ENCODE measurements at places on chromosomes 3 and 15.

GRCh38 chr3:50157827-50158529, 2.9 kb downstream of the SEMA3F start:
- no peak for DNase-seq

- DNase-seq: no peak
Measured at GRCh38 chr3:118577055-118577777, 457.4 kb downstream of the IGSF11 start.

DNA sequence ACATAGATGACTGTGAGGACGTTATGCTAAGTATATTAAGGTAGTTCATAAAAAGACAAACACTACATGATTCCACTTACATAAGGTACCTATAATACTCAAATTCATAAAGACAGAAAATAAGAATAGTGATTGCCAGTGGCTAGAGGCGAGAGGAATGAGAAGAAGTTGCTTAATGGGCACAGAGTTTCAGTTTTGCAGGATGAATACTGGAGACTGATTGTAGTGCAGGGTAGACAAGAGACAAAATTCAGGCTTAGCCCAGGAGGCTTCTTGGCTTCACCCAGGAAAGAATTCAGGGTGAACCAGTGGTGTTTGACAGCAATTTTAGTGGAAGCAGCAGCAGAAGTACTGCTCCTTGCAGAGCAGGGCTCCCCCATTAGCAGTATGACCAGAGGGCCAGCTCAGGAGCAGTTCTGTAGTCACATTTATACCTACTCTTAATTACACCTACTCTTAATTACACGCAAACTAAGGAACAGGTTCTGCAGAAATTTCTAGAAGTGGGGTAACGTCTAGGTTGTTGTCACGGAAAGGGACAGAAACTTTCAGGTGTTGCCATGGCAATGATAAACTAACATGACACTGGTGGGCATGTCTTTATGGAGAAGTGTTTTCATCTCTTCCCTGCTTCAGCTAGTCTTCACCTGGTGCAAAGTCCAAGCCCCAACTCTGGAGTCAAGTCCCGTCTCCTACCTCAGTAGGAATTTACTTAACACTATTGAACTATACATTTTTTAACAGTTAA, 55.2 kb downstream of the TBL1XR1 start:
- DNase-seq: no peak

- no peak for DNase-seq
Measured at GRCh38 chr3:2301361-2301760, 202.7 kb downstream of the CNTN4 start.

- DNase-seq: no peak
Measured at GRCh38 chr3:145144361-145144760, 1016.6 kb downstream of the PLOD2 start.

GRCh38 chr3:182450942-182451787, 342.1 kb upstream of the ATP11B start:
- DNase-seq: no peak

DNA sequence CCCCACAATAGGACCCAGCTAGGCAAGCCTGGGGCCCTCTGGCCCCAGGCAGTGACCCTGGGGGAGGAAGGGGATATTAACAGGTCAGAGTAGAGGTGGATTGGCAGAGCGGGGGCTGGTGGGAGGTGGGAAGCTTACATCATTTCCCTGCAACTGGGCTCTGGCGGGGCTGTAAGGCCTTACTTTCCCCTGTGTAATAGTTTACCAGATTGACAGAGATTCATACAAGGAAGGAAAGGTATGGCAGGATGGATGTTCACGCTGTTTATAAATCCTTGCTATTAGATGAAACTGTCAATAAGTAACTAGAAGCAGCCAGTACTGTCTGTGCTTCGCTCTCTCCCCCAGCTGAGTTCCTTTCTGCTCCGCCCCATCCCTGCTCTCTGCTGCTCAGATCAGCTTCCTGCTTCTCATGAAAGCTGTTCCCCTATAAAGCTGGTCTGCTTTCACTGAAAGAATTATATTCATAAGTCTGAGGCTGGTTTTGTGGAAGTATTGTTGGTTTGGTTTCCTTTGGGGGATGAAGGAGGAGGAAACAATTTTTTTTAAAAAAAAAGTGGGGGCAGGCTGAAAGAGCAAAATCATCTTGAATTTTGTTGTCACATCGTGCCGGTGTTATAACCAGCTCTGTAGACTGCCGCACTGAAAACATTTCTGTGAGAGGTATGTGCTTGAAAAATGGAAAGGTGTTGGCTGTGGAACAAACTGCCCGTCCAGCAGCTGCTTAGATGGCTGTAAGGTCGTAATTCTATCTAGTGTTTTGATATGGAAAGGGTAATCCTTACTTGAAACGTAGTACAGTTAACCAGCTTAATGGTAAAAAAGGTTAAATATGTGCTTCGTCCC, 76.4 kb downstream of the BBX start:
- peak; percentile 65 for DNase-seq

GRCh38 chr15:40338921-40339620, 1.7 kb downstream of the CCDC9B start:
- DNase-seq: peak; percentile 74

DNA sequence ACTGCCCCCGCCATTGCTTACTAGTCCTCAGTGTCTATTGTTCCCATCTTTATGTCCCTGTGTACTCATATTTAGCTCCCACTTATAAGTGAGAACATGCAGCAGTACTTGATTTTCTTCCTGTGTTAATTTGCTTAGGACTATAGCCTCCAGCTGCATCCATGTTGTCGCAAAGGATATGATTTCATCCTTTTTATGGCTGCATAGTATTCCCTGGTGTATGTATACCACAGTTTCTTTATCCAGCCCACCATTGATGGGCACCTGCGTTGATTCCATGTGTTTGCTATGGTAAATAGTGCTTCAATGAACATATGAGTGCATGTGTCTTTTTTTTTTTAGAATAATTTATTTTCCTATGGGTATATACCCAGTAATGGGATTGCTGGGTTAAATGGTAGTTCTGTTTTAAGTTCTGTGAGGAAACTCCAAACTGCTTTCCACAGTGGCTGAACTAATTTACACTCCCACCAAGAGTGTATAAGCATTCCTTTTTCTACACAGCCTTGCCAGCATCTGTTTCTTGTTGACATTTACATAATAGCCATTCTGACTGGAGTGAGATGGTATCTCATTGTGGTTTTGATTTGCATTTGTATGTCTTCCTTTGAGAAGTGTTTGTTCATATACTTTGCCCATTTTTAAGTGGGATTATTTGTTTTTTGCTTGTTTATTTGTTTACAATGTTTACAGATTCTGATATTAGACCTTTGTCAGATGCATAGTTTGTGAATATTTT, 53.7 kb downstream of the GALK2 start:
- no peak for DNase-seq

DNA sequence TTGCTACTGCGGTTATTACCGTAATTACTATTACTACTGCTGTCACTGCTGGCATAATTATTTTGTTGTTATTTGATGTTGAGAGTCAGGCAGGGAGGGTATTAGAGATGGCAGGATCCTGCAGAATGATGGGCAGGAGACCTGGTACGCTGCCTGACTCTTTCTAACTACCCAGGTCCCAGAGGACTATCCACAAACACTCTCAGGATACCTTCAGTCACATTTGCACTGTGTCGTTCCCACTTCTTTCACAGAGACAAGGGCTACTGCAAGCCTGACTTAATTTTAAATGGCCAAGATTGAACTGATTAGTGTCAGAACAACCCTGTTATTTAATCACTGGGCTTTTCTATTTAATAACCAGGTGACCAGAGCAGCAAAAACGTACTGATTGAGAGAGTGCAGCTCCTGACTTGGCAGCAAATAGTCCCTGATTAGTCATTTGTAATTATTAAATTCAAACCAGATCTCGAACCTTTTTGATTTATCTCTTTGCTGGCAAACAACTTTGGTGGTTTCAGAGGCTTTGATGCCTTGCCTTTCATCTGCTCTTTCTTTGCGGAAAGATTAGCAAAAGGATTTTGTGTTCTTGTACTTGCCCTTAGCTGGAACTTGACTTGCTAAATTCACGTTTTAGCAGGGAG, 88.8 kb upstream of the ARHGEF3 start:
- no peak for DNase-seq

GRCh38 chr3:197031315-197032285, 2.0 kb upstream of the MELTF start:
- DNase-seq: peak; percentile 98

- DNase-seq: no peak
Measured at GRCh38 chr3:124037326-124037725, 45.4 kb upstream of the ROPN1 start.

- DNase-seq: no peak
Measured at GRCh38 chr3:184040010-184040409, 8.5 kb downstream of the HTR3D start.

GRCh38 chr15:33467816-33468163, 157.0 kb downstream of the RYR3 start:
- no peak for DNase-seq

GRCh38 chr3:32195995-32196540, 42.4 kb upstream of the CMTM8 start:
- no peak for DNase-seq

- peak; percentile 93 for DNase-seq
Measured at GRCh38 chr3:49673715-49674496, at the start of gene APEH. Gene APEH, plus strand, starts transcription at chr3:49674351. Its CDS starts 51 bp downstream, at chr3:49674402.

DNA sequence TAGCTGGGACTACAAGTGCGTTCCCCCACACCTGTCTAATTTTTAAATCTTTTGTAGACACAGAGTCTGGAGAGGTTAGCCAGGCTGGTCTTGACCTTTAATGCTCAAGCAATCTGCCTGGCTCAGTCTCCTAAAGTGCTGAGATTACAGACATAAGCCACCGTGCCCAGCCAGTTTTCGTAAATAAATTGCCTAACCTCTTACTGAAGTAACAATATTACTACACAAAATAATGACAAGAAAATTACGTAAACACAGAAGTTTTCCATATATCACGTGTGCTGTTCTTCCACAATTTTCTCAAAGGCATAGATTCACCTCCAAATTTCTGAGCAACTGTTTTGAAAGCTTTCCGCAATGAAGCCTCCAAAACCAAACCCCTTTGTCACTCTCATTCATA, 58.1 kb upstream of the PROK2 start:
- DNase-seq: no peak

DNA sequence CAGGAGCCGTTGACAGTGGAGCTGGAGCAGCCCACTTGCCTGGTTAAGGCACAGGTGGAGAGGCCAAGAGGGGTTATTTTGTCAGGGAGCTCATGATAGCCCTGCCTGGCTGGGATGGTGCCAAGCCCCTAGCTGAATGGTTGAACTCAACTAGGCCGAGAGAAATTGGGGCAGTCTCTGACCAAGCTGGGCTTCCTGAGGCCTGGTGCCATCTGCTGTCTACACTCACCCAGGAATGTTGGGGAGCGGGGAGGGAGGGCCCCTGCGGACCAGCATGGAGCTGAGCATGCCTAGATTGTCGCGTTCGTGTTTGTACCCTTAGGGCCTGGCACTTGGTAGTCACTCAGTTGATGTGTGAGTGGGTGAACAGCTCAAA, 1.2 kb downstream of the BRPF1 start:
- no peak for DNase-seq

DNA sequence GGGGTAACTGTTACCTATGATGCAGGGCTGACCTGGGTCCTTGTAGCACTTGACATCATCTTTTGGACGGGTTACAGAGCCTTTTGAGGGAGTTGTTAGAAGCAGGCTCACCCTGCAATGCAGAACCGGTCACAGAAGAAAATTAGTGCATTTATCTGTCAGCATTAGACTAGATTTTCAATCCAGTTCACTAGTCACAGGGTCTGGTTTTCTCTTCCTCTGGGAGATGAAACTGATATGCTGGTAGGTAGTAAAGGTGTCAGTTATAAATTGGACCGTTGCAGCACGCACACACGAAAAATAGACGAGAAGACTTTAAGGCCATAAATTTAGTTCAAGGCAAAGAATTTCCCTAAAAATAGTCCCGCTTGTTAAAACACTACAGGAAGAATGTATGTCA, 532.3 kb upstream of the ATP11B start:
- DNase-seq: no peak
